ENCODE measurements at places on chromosomes 1 and 21.

- DNase-seq: no peak
Measured at GRCh38 chr21:27323331-27323730, 356.4 kb upstream of the ADAMTS5 start.

DNA sequence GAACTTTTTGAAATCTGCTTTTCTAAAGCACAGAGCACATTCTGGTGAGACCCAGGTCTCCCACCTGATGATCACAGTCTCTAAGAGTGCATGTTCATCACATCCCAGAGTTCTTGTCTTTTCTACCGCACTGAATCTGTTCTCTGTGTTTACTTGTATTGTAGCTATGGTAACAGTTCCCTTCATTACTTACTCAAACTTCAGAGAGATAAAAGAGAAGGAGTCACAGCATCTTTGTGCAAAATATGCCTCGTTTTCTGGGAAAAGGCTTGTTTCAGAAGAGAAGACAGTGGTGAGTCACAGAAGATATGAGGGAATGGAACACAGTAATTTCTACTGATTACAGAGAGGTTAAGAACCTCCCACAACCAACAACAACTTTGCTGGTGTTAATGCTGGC lies 580.6 kb downstream of the PLA2G4A start:
- DNase-seq: no peak

DNA sequence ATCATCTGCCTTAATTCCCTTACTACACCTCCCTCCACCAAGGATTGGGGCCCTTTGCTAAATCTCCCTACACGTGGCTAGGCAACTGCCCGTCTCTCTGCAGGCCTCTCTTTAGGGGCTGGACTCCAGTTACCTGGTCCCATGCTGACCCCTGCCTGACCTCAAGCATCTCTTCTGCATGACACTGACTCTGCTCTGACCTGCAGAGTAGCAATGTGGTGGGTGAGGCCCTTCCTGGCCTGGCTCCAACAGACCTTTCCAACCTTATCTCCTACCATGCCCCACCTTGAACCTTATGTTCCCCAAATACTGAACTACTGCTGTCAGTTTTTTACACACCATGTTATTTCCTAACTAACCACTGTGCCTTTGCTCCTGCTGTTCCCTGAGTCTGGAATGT lies 45.9 kb upstream of the EPS15 start:
- DNase-seq: no peak

DNA sequence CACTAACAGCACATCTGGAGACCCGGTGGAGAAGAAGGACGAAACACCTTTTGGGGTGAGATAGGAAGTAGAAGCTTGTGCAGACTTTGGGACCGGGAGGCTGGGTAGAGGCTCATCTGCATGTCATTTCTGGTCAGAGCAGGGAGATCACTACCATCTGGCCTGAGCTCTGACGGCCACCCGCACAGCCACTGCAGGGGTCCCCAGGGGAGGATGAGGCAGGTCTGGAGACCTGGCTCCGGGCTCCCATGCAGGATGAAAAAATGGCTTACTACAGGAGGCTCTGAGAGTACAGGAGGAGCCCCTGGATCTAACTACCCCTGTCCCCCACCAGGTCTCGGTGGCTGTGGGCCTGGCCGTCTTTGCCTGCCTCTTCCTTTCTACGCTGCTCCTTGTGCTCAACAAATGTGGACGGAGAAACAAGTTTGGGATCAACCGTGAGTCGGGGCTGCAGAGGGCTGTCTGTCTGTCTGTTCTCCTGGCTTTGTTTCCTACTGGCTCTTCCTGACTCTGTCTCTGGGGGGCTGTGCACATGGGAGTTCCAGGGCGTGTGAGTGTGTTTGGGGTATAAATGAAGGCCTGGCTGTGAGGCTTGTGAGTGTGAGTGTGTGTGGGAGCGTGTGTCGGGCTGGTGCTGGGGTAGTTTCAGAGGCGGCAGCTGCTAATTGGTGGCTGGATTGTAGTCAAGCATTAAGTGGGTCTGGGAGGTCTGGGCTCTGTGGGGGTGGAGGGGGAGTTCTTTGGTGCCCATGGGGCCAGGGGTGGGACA lies 14.1 kb downstream of the NTRK1 start:
- DNase-seq: no peak

GRCh38 chr1:63264161-63264560 lies 58.2 kb upstream of the FOXD3 start:
- no peak for DNase-seq

DNA sequence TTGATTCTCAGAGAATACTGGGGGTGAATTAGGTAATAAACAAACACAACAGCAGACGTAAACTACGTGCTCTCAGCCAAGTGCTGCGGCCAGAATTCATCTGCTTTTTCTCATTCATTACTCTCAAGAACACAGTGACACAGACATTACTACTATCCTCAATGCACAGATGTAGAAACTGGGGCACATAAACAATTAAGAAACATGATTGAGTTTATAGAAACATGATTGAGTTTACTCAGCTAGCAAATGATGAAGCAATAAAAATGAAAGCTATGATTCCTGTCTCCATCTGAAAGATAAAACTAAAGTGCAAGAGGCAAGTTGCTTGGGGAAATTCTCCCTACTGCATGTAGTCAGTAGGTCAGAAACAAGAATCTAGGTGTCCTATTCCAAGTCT lies 140.5 kb downstream of the IFI44 start:
- no peak for DNase-seq

DNA sequence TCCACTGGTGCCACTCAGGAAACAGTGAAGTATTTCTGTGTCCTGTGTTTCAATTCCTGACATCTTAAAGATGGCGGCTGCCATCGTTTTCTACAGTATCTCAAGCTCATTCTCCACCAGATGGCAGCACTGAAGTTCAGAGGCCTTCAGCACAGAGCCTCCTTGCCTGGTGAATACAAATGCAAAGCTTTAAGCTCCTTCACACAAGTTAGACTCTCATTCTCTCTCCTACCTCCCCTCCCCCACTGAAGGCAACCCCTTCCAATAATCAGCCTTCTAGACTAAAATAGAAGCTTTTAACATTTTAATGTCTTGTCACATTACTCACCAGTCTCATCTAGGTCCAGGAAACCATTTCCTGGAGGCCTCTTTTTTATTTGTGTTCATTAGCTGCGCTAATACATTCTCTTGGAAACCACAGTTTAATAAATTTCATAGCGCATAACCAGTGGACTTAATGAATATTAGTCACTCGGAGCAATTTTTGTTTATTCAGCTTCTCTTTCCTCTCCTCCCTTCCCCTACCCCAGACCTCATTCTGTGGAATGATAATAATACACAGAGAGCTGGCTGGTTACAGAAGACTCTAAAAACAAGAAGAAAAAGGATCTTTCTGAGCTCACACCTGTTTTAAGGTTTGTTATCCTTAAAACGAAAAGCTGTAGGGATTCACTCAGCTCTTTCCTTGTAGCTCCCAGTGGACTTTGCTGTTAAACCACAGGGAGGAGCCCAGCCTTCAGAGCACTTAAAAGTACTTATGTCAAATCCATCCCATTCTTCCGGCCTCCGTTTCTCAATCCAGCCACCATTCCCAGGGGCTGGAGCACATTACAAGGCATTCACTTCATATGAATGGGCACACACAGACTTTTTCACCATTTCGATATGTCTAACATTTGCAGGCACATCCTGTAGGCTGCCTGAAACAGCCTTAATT lies 384.9 kb downstream of the HLX start:
- no peak for DNase-seq

DNA sequence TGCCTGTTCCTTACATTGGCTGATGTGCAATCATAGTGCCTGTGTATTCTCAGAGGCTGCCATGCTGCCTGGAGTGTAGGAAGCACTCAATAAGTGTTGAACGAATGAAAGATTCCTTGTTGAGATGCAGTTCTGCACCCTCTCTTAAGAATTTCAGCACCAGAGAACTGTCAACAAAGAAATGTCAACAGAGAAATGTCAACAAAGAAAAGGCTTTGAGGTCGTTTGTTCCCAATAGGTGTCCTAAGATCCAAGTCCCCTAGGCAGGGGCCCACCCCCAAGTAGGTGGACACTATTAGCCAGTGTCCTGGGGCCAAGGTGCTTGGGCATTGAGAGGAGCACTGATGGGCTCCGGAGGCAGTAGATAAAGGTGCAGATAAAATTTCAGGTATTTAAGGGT lies 12.6 kb downstream of the KCND3 start:
- no peak for DNase-seq

DNA sequence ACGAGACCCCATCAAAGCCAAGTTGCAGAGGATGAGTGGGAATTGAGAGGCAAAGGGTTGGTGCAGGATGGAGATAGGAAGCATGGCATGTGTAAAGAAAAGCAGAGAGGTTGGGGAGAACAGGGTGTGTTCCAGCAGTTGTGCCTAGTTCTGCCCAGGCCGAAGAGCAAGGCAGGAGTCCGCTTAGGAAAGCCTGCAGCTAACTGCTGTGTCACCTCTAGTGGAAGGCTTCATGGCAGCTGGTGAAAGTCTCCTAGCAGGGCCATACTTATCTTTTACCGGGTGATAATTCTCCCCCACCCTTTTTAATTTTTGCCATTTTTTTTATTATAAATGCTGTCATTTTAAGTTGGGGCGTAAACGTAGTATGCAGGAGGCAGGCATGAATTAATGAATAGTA lies 93.6 kb downstream of the NFIA start:
- DNase-seq: no peak

- DNase-seq: no peak
Measured at GRCh38 chr21:33219300-33219699, 10.4 kb upstream of the IFNAR2 start.

- DNase-seq: no peak
Measured at GRCh38 chr1:149967646-149968045, 31.0 kb upstream of the MTMR11 start.

- no peak for DNase-seq
Measured at GRCh38 chr21:37732927-37733326, 183.3 kb downstream of the KCNJ6 start.

- no peak for DNase-seq
Measured at GRCh38 chr21:42465803-42466127, 30.3 kb downstream of the RSPH1 start.

GRCh38 chr1:26418865-26419349 lies 8.3 kb downstream of the LIN28A start:
- no peak for DNase-seq

- DNase-seq: no peak
Measured at GRCh38 chr1:231690059-231690458, 63.5 kb downstream of the DISC1 start.

DNA sequence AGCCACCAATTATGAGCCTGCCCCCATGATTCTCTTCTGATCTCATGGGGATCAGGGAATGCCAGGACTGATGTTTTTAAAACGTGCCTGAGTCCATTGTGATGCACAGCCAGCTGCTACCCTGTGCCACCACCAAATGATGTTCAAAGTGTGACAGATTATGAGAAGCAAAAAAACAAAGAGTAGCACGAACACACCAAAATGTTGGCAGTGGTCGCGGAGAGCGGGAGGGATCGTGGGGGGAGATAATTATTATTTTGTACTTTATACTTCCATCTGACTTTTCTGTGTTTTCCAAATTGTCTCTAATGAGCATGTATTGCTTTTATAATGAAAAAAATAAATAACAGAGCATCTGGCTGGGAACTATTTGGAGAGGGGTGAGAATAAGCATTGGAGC lies 50.5 kb downstream of the EPHB2 start:
- no peak for DNase-seq

DNA sequence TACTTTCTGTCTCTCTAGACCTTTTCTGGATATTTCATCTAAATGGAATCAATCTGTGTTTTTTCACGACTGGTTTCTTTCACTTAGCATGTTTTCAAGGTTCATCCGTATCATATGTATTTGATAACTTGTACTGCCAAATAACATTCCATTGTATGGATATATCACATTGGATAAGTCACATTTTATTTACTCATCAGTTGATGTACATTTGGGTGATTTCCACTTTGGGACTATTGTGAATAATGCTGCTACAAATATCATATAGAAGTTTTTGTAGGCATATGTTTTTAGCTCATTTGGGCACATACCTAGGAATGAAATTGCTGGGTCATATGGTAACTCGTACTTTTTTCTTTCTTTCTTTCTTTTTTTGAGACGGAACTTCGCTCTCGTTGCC lies 6.7 kb downstream of the HMGN2 start:
- no peak for DNase-seq

GRCh38 chr1:51789342-51789741 lies 89.2 kb downstream of the NRDC start:
- DNase-seq: no peak

DNA sequence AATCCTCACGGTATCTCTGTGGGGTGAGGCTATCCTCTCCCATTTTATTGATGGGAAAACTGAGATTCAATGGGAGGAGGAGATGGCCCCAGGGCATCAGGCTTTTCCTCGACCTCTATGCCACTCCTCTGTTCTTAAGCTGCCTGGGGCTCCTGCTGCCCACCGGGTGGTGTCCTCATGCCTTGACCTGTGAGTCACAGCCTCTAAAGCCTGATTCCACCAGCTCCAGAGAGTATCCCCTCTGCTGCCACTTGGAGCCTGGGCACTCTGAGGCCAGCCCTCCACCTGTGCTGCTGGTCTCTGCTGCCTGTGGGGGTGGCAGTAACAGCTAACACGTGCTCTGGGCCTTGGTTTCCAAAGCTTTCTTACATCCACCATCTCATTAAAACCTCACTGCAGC lies 241.2 kb downstream of the TRABD2B start:
- DNase-seq: no peak

GRCh38 chr21:46119144-46119636 lies 21.3 kb downstream of the COL6A2 start:
- peak; percentile 9 for DNase-seq

- DNase-seq: no peak
Measured at GRCh38 chr1:101376121-101377083, 139.6 kb downstream of the S1PR1 start.

- DNase-seq: no peak
Measured at GRCh38 chr1:41313661-41314131, 47.5 kb upstream of the FOXO6 start.

- no peak for DNase-seq
Measured at GRCh38 chr1:27572019-27572678, 31.8 kb downstream of the AHDC1 start.

DNA sequence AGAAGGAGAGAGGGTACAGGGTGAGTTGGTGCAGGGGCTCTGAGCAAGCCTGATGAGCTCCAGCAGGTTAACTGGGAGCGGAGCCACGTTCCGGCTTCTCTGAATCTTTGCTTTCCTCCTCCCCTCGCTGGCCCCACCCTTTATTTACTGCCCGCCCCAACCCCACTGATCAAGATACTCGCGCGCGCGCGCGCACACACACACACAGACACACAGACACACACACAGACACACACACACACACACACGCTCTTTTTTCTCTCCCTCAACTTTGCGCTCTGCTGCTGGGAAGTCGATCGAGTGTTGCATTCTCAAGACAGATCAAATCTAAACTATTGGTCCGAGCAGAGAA lies at the start of gene GRIK1:
GRIK1 (minus strand) TSS at position 73 of the 352 bp plus-strand sequence.
- DNase-seq: no peak

GRCh38 chr1:9068981-9069325 lies 482 bp downstream of the SLC2A5 start:
- DNase-seq: no peak

- DNase-seq: no peak
Measured at GRCh38 chr1:84973498-84974334, 23.2 kb downstream of the MCOLN2 start.

DNA sequence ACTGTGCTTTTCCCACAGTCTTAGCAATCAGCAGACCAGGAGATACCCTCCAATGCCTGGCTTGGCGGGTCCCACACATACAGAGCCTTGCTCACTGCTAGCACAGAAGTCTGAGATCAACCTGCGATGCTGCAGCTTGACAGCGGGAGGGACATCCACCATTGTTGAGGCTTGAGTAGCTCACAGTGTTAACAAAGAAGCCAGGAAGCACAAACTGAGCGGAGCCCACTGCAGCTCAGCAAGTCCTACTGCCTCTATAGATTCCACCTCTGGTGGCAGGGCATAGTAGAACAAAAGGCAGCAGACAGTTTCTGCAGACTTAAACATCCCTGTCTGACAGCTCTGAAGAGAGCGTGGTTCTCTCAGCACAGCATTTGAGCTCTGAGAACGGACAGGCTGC lies 33.4 kb downstream of the MNDA start:
- DNase-seq: no peak

- DNase-seq: no peak
Measured at GRCh38 chr1:110880708-110881374, 7.9 kb downstream of the CD53 start.
